ENCODE measurements at places on chromosomes 3 and 15. TPM values are rescaled to one million over a fixed set of nuclear protein-coding genes. Genes with fewer than 3 reads are reported as not detected.

The DUOXA1 gene
- 0.28 TPM for polyA plus RNA-seq

The ITPKA gene
- polyA plus RNA-seq = 0.90 TPM

The TMEM212 gene
- 0.15 TPM for polyA plus RNA-seq

The SLCO2A1 gene
- polyA plus RNA-seq = 1.4 TPM

The SLC27A2 gene
- 0.39 TPM for polyA plus RNA-seq

The CLN6 gene
- 19.2 TPM for polyA plus RNA-seq

The GOLGA6L26 gene
- not detected for polyA plus RNA-seq

The CCNB2 gene
- polyA plus RNA-seq = 14.0 TPM

The CADPS gene
- 1.4 TPM for polyA plus RNA-seq

The CISH gene
- polyA plus RNA-seq = 16.5 TPM

The REC114 gene
- polyA plus RNA-seq = 0.23 TPM

The GRIP2 gene
- 30.7 TPM for polyA plus RNA-seq

GRCh38 chr15:51842265-51842664, 12.8 kb downstream of the TMOD3 start:
- no peak for DNase-seq

- no peak for DNase-seq
These were observed 987.0 kb downstream of the NTRK3 start for GRCh38 chr15:87269566-87269965.

DNA sequence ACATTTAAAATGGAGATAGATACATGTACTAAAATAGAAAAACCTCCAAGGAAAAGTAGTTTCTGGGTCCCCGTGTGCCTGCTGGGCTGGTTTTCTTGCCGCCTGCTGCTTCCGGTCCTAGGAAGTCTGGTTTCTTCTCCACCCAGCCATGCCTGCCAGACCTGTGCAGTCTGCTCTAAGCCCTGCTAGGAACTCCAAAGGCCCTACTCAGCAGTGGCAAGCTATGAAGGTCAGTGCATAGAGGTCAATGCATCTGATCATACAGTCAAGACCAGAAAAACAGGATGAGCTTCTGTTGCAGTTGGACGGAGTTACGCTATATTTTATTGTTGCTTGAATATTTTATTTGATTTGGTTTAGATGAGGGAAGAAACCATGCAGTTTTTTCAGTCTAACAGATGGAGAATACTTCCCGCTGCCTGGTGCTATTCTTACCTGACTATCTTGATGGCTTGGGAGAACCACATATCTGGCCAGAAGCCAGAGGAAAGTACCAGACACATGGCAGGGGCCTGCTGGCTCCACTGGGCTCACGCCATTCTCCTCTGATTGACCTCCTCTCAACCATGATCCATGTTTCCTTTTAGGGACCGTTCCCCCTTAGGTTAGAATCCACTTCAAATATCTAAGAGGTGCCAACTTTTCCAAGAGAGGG, 226.8 kb upstream of the ST8SIA2 start:
- no peak for DNase-seq

DNA sequence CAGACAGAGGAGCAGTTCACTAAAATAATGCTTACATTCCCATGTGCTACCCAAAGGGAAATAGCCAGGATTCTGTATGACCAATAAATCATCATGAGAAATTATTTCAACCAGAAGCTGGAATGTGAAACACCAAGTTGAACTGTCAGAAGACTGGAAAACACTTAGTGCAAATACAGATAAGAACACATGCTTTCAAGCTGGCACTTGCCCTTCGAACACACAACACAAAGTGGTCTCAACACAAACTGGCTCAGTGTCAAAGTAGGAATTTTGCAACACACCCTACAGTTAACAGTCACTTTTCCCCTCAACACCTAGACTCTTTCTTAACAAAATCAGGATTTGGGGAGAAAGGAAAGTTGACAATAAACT, 1.3 kb downstream of the FSD2 start:
- no peak for DNase-seq

GRCh38 chr3:140052771-140053702, 118.1 kb downstream of the CLSTN2 start:
- peak; percentile 5 for DNase-seq

GRCh38 chr3:140761076-140761639, 83.3 kb downstream of the TRIM42 start:
- no peak for DNase-seq

DNA sequence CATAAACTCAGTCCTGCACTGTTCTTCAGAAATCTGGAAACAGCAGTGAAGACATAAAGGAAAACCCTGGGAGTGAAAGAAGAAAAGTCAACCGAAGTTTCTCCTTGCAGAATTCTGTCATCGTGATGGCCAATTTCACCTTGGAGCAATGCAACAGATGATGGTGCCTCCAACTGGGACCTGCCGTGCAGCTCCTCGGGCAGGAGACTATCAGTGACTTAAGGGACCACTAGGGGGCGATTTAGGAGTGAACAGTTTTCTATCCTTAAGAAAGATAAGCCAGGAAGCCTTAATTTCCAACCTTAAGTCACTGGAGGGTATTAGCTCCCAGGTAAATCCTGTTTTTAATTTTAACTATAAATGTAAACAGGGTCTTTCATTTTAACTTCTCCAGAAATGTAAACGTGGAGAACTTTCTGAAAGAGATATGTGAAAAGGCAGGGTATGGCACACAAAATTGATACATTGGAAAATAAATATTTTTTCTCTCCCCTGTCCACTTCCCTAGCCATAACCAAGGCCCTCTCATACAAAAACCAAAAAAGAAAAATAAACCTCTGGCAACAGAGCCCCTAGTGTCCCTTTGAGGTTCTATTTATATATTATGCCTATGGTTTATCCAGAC, 116.3 kb downstream of the PDZRN3 start:
- peak; percentile 57 for DNase-seq

DNA sequence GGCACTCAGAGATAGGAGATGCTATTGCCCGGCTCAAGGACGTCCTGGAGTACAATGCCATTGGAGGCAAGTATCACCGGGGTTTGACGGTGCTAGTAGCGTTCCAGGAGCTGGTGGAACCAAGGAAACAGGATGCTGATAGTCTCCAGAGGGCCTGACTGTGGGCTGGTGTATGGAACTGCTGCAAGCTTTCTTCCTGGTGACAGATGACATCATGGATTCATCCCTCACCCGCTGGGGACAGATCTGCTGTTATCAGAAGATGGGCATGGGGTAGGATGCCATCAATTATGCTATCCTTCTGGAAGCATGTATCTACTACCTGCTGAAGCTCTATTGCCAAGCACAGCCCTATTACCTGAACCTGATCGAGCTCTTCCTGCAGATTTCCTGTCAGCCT, 26.4 kb downstream of the BCL2A1 start:
- DNase-seq = no peak

- DNase-seq = no peak
These were observed 41.0 kb downstream of the AQP9 start for GRCh38 chr15:58179206-58179605.

- DNase-seq = no peak
These were observed 154.9 kb downstream of the KLHL25 start for GRCh38 chr15:85639752-85640381.

DNA sequence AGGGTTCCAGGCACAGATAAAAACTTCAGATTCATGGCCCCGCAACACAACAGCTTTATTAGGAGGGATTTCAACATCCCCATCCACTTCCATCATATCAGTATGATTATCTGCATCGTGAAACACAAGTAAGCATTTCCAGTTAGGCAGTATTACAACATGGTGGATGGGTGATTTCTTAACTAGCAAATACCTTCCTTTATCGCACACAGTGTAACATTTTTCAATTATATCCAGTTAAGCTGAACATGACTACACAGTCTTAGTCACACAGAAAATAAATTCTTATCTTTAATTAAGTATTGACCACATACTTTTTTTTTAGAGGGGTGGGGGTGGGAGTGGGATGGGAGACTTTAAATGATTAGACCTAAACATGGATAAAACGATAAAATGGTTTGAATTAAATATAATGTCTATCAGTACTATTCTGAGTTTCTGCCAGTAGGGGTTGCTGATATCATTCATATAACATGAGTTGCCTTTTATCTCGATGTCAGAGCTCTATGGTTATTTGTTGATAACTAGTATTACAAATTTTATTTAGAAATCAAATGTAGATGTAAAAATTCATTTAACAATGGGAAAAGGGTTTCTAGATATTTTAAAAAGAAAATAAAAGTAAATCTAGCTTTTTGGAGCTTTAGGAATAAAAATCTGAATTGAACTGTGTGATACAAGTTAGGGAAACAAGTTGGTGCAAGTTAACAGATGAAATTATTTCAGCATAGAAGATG, 146.6 kb downstream of the TBL1XR1 start:
- peak; percentile 40 for DNase-seq

DNA sequence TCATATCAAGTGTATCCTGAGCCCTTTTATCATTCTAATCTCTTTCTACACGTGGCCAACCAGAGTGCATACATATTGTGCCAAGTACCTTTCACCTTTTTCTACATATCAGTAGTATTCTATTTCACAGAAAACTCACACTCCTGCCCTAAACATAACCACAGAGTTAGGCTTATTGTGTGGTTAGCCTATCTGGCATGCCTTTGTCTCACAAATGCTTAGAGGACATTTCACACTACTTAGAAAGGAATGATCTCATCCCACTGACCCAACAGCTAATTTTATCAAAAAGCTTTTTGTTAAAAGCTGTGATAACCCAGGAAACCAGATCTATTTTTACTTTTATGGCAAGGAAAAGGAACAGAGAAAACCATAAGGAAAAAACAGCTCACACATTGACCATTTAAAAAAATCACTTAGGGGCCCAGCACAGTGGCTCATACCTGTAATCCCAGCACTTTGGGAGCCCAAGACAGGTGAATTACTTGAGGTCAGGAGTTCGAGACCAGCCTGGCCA, 17.8 kb upstream of the MAP4 start:
- DNase-seq = no peak

DNA sequence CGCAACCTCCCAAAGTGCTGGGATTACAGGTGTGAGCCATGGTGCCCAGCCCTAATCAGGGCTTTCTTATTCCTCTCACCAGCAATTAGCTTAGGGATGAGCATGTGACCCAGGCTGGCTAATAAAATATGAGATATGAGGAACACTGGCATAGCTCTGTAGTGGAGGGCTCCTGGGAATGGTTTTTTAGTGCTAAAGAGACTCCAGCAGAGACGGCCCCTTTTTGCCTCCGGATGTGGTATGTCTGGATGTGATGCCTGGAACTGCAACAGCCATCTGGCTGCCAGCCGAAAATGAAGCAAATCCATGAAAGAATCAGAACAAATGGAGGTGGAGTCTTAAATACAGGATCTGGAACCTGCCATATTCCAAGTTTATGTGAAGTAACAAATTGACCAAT, 69.1 kb upstream of the MAGI1 start:
- no peak for DNase-seq

Data from hindlimb muscle (tissue), 1 donor.